Neuronal stem cell (in vitro differentiated cells): ENCODE measurements at places on chromosomes 3 and 15.

DNA sequence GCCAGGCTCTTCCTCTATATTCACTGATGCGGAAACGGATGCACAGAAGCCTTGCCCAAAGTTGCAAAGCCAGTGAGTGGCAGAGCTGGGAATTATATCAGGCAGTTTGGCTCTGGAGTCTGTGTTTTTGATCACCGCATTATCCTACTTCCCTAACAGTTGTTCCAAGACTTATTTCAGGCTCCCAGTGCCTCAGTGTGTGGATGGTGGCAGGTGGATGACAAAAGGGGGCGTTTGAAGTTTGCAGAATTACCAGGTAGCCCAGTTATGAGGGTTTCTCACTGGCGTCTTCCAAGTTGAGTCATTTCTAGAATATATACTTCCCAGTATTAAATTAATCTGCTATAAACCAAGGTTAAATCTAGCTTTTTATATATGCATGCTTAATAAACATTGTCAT lies 81.0 kb downstream of the USP13 start:
- H3K4me1 ChIP-seq, result no peaks in the 10 kb centered on the region
- H3K4me3 ChIP-seq, result no peak overlapping the region
- H3K27ac ChIP-seq, result no peak overlapping the region
- H3K36me3 ChIP-seq, result peaks cover 92% of the 10 kb centered on the region
- no peaks in the 10 kb centered on the region for H3K27me3 ChIP-seq
- no peak for DNase-seq

DNA sequence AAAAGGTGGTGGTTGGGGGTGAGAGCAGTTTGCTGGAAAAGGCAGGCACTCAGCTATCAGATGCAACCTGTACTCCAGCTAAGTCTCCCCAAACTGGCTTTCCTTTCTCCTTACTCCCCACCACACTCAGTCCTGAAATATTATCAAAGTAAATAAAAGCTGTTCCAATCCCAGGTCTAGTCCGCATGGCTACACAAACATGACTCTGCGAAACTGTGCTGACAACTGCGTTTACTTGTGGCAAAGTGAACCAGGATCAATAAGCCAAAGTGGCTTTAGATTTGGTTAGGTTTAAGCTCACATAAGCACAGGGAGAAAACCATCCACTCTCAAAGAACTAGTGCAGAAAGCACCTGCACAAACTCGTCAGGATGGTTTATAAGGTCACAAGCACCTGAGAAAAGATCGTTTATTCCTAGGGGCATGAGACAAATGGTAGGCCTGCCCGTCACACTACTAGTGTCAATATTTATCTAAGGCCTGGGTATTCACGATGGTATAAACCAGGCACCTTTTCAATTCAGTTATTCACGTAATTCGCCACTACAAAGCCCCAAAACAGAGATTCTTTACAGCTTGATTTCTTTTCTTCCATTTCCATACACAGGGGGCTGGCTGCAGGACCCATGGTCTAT lies 25.3 kb downstream of the LRIG1 start:
- no peak overlapping the region for H3K4me3 ChIP-seq
- no peaks in the 10 kb centered on the region for H3K27me3 ChIP-seq
- H3K36me3 ChIP-seq, result peaks cover 30% of the 10 kb centered on the region
- no peak for DNase-seq

DNA sequence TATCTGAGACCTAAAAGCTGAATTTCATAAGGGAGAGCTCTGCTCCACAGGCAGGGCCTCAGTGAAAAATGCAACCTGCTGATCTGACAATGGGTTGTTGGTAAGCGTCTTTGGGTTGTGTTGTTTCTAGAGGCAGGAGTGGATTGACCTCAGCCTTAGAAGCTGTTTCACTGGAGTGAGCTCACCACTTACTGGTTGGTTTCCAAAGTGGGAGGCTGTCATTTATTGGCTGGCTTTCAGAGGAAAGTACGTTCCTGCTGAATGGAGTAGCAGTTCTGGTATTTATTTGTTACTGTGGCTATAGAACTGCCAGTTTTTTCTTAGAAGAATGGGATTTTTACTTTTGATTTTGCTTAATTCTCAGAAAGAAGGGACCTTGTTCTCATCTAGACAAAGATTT lies 29.3 kb upstream of the COL6A5 start:
- no peaks in the 10 kb centered on the region for H3K36me3 ChIP-seq
- no peaks in the 10 kb centered on the region for H3K4me1 ChIP-seq
- no peak overlapping the region for H3K27ac ChIP-seq
- H3K4me3 ChIP-seq, result no peak overlapping the region

- no peaks in the 10 kb centered on the region for H3K27me3 ChIP-seq
- no peak overlapping the region for H3K4me3 ChIP-seq
- H3K36me3 ChIP-seq, result no peaks in the 10 kb centered on the region
Measured at GRCh38 chr3:44284949-44285348, 43.3 kb downstream of the TOPAZ1 start.

GRCh38 chr3:109115451-109115850 lies 2.5 kb downstream of the MORC1 start:
- H3K4me1 ChIP-seq, result no peaks in the 10 kb centered on the region
- DNase-seq, result no peak
- H3K36me3 ChIP-seq, result no peaks in the 10 kb centered on the region
- no peaks in the 10 kb centered on the region for H3K27me3 ChIP-seq

DNA sequence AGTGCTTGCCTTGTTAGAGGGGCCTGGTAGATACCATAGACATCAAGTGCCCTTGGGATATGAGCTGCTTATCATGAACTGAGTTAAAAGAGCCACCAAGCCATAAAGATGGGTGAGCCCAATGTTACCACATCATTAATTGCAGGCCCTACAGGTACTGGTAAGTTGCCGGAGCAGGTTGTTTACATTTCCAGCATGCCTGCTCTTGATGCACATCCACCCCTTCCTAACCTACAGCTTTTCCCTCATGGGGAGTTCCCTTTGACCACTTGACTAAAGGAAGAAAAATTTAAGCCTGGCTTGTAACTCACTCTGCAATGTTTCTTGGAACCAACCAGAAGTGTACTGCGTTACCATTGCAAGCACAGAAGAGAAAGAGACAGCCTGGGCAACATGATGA lies 24.7 kb upstream of the ULK4 start:
- no peaks in the 10 kb centered on the region for H3K36me3 ChIP-seq
- DNase-seq, result no peak
- no peaks in the 10 kb centered on the region for H3K4me1 ChIP-seq
- H3K4me3 ChIP-seq, result no peak overlapping the region
- no peak overlapping the region for H3K27ac ChIP-seq

- no peaks in the 10 kb centered on the region for H3K36me3 ChIP-seq
- peaks cover 8% of the 10 kb centered on the region for H3K4me1 ChIP-seq
- H3K4me3 ChIP-seq, result no peak overlapping the region
- DNase-seq, result no peak
- H3K27ac ChIP-seq, result no peak overlapping the region
Measured at GRCh38 chr3:30353711-30354467, 252.5 kb upstream of the TGFBR2 start.

DNA sequence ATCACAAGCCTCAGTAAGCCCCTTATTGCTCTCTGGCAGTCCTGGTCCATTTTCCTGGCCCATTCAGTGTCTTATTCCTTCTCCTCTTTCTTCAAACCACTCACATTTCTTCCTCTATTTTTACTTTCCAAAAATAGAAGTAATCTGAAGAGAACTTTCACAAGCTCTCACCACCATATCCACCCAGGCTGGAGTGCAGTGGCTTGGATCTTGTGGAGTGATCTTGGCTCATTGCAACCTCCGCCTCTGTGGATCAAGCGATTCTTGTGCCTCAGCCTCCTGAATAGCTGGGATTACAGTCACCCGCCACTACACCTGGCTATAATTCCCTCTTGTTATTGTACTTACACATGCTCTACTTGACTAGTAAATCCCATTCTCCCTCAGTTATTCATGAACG lies 16.8 kb downstream of the ARMC8 start:
- no peak for DNase-seq
- no peak overlapping the region for H3K27ac ChIP-seq
- H3K4me3 ChIP-seq, result no peak overlapping the region

DNA sequence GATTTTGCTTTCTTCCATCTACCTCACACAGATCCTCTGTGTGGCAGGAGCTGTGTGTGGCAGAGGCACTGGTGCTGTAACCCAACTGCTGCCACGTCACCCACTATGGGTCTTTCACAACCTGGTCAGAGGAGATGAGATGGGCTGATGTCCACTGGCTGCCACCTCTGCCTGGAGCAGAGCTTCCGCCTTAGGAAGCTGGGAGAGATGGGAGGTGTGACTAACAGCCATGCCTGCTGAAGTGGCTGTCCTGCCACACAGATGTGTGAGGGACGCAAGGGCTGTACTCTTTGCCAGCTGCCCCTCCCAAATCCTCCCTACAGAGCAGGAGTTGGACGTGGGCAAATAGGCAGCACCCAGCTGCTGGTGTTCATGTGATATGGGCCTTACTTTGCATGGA lies 329.5 kb downstream of the GABRB3 start:
- peaks cover 6% of the 10 kb centered on the region for H3K4me1 ChIP-seq
- no peaks in the 10 kb centered on the region for H3K27me3 ChIP-seq
- no peaks in the 10 kb centered on the region for H3K36me3 ChIP-seq
- no peak overlapping the region for H3K27ac ChIP-seq
- H3K4me3 ChIP-seq, result no peak overlapping the region

DNA sequence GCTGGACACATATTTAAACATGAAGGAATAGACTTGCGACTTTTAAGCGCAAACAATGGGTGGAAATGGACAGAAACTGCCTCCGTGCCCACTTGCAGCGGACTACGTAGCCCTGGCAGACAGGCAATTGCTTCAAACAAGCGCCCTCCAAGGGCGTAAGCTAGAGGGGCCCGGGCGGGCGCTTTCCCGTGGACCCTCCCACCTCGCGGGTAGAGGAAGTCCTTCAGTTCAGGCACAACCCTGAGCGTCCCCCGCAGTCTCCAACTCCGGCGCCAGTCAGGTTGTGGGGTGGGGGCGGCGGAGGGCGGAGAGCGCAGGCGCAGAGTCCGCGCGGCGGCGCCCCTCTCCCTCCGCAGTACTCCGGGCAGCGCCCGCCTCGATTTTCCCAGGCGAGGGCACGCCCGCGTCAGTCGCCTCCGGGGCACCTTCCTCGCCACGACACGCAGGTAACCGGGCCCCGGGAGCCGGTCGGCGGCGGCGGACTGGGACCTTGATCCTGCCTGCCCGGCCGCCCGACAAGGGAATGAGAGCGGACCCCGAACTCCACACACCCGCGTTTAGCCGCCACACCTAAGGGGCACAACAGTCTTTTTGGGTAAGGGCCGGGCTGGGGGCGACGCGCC lies at the start of gene SLC35G2:
SLC35G2 (plus strand) TSS at position 358 of the 623 bp plus-strand sequence. CDS start 35,335 bp downstream, outside the sequence.
- H3K27ac ChIP-seq, result no peak within 1 kb of the TSS
- peak within 1 kb of the TSS; percentile 87 for H3K4me3 ChIP-seq
- H3K36me3 ChIP-seq, result no peaks in the 10 kb centered on the region
- H3K27me3 ChIP-seq, result no peaks in the 10 kb centered on the region
- DNase-seq, result peak; percentile 61
- H3K4me1 ChIP-seq, result peaks cover 9% of the 10 kb centered on the region

GRCh38 chr15:58432401-58432800 lies 610 bp downstream of the LIPC start:
- no peaks in the 10 kb centered on the region for H3K27me3 ChIP-seq
- no peak overlapping the region for H3K4me3 ChIP-seq
- DNase-seq, result no peak
- H3K27ac ChIP-seq, result no peak overlapping the region

- no peaks in the 10 kb centered on the region for H3K36me3 ChIP-seq
- no peaks in the 10 kb centered on the region for H3K27me3 ChIP-seq
- H3K27ac ChIP-seq, result no peak overlapping the region
- H3K4me1 ChIP-seq, result peaks cover 13% of the 10 kb centered on the region
- H3K4me3 ChIP-seq, result no peak overlapping the region
- no peak for DNase-seq
Measured at GRCh38 chr3:123072152-123072551, 5.3 kb downstream of the PDIA5 start.

- no peak for DNase-seq
- no peaks in the 10 kb centered on the region for H3K27me3 ChIP-seq
- no peak overlapping the region for H3K27ac ChIP-seq
- H3K4me1 ChIP-seq, result peaks cover 13% of the 10 kb centered on the region
- no peaks in the 10 kb centered on the region for H3K36me3 ChIP-seq
Measured at GRCh38 chr3:8650583-8651416, 6.2 kb upstream of the SSUH2 start.

DNA sequence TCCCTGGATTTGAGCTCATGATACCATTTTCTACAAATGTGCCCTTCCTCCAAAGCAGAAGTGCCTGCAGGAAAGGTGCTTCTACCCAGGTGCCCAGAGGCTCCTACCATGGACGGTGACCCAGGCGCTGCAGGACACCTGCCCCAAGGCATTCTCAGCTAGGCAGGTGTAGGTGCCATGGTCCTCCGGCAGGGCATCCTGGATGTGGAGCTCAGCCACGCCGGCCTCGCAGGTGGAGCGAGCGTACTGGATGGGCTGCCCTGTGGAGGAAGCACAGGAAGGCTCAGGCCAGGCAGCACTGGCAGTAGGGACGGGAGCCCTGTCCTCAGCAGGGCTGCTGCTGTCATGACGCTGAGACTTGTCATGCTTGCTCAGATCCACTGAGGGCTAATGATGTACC lies 137.2 kb upstream of the HACD2 start:
- peaks cover 7% of the 10 kb centered on the region for H3K36me3 ChIP-seq
- no peaks in the 10 kb centered on the region for H3K27me3 ChIP-seq
- H3K4me1 ChIP-seq, result no peaks in the 10 kb centered on the region

DNA sequence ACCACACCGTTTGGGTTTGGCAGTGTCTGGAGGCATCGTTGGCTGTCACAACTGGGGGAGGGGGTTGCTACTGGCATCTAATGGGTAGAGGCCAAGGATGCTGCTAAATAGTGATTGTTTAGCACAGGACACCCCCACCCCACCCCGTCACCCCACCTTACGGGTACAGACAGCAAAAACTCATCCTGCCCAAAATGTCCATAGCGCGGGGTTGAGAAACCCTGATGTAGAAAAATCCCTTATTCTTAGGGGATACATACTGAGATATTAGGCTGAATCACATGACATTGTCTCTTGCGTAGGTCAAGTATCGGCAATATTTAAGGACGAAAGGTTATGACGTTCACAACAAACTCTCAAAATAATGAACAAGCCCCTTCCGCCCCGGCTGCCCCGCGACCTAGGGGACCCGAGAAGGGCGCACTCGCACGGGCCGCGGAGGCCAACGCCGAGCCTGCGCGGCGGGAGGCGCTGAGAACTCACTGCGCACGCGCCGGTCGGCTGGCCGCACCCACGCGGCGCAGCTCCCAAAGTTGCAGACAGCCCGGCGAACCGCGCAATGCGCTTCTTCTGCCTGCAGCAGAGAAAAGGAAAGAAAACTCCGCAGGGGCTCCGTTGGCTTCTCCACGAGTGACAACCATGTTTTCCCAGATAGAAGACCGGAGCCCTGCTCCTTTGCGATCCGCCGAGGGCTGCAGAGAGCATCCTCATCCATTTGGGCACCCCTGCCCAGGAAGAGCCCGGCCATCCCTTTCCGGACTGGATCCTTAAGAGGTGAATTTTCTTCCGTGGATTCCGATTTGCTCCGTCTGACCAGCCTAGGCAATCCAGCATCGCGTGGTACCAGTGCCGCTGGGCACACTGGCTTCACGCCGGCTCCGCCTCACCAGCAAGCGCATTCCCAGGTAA lies 136.8 kb upstream of the CCDC54 start:
- no peaks in the 10 kb centered on the region for H3K36me3 ChIP-seq
- no peak overlapping the region for H3K27ac ChIP-seq
- H3K27me3 ChIP-seq, result no peaks in the 10 kb centered on the region
- peak overlapping the region; percentile 72 for H3K4me3 ChIP-seq
